ENCODE measurements at places on chromosomes 11 and 22.

GRCh38 chr11:6719576-6719975 lies 36.4 kb upstream of the MRPL17 start:
- DNase-seq: no peak

DNA sequence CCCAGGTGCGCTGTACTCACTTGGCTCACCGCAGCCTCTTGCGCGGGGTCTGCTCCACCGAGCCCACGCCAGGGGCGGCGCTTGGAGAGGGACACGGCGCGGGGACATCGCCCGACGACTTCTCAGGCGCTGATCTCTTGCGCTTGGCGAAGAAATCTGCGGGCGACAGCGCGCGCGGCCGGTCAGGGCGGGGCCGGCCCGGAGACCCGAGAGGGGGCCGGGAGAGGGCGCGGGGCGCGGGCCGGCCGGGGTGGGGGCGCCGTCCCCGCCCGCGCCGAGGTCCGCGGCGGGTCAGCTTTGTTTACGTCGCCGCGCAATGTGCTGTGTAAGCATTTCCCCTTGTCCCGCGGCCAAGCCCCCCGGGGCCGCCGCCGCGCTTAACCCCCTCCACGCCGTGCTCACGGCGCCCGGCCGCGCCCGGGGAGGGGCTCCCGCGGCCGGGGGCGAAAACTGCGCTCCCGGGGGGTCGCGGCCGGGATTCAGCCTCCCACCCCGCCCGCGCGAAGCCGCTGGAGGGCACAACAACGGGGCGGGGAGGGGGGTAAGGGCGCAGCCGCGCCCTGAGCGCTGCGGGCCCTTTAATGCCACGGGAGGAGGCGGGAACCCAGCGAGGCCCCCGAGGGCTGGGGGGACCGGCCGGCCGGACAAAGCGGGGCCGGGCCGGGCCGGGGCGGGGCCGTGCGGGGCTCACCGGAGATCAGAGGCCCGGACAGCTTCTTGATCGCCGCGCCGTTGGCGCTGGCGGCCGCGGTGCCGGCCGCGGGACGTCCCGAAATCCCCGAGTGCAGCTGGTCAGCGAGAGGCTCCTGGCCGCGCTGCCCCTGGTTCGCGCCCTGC lies 1.4 kb downstream of the CDKN1C start:
- peak; percentile 19 for DNase-seq

DNA sequence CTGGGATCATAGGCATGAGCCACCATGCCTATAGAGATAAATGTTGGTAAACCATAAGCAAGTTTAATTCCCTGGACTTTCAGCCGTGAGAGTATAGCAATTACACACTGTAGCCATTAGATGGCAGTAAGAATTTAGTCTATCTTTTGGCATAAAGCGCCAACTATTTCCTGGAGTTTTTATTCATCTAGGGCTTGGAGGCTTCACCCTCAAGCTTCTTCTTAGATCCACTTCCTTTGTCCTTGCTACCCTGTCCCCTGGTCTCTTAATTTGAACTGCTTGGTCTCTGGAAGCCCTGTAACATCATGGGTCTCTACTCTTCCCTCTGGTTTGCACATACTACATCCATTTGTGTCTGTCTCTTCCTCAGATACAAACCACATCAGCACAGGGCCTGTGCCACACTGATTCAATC lies 38.2 kb downstream of the OR10A6 start:
- DNase-seq: no peak

DNA sequence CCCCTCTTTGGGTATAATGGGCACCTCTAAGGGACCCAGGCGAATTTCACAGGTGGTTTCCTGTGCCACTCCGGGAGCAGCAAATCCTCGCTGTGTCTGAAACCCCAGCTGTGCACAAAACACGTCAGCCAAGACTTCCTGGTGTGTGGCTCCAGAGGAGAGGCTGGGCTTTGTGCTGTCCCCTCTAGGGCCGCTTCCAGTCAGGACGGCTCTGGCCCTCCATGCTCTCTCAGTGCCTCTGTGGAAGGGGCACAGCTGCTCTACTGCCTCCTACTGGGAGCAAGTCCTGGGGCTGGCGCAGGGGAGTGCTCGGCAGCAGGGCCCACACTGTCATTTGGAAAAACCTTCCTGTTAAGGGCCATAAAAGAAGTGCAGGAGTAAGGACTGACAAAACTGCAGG lies 23.7 kb upstream of the ARFGAP3 start:
- DNase-seq: no peak

DNA sequence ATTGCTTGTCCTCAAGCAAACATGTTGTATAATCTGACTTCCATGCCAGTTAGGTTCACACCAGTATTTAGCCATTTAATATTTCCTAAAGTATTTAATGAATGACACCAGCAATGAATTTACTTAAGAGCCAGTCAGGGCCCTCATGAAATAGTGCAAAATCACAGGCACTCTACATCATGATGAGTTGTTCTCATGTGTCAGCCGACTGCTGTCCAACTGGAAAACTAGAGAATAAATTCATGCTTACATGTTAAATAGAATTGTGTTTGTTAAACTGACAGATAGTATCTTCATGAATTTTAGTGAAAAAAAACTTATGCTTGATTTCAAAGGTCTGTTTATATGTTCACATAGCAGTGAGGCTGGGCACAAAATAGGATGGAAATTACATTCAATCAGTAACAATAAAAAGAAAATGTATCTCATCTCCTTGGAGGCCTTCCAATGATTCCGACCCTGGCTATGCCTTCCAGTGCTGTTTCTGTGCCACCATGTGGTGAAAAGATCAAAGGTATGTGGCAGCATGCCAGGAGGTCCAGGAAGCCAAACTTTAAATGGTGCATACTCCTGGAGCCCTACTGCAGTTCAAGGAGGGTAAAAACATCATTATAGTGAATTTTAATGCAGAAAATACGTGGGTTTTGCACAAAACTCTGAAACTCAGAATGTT lies 45.2 kb downstream of the CTSC start:
- peak; percentile 74 for DNase-seq

GRCh38 chr11:25038131-25038530 lies 541.3 kb downstream of the LUZP2 start:
- DNase-seq: no peak

DNA sequence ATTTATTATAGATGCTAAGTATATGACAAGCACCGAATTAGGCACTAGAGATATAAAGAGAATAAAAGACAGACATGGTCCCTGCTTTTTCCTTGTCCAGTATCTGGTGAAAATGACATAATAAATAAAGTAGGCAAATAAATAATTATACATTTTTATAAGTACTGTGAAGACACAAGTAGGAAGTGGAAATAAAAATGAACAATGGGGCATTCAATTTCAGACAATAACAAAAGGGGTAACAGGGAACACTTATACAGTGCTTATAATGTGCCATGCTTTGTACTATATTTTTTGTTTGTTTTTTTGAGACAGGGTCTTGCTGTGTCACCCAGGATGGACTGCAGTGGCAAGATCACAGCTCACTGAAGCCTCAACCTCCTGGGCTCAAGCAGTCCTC lies 4.3 kb downstream of the KBTBD3 start:
- DNase-seq: no peak

- no peak for DNase-seq
Measured at GRCh38 chr22:50706481-50707125, 31.4 kb upstream of the ACR start.

DNA sequence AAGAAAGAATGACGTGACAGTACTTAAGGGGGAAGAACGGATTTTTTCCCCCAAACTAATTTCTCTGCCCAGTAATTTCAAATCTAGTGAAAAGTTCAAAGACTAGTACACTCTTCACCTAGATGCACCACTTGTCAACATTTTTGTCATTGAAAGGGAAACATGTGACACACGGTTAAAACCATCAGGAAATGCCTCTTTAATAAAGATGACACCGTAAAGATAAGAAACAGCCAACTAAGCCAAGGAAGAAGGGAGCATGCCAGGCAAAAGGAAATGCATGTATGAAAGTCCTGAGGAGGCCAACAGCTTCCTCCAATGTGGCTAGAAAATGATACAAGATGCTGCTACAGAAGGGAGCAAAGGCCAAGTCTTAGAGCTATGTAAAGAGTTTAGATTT lies 49.4 kb downstream of the RSF1 start:
- DNase-seq: no peak

DNA sequence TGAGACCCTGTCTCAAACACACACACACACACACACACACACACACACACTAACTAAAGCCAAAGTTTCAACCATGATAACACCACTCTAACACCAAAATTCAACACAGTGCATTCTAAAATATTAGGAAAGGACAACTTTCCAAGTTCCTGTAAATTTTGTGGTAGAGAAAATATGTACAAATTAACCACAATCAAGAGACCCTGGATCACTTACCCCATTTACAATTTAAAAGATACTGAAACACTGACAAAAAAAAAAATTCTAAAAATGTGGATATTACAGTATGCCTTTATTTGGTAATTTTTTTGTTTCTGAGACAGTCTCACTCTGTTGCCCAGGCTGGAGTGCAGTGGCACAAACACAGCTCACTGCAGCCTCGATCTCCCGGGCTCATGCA lies 9.7 kb downstream of the MRTFA start:
- DNase-seq: no peak

DNA sequence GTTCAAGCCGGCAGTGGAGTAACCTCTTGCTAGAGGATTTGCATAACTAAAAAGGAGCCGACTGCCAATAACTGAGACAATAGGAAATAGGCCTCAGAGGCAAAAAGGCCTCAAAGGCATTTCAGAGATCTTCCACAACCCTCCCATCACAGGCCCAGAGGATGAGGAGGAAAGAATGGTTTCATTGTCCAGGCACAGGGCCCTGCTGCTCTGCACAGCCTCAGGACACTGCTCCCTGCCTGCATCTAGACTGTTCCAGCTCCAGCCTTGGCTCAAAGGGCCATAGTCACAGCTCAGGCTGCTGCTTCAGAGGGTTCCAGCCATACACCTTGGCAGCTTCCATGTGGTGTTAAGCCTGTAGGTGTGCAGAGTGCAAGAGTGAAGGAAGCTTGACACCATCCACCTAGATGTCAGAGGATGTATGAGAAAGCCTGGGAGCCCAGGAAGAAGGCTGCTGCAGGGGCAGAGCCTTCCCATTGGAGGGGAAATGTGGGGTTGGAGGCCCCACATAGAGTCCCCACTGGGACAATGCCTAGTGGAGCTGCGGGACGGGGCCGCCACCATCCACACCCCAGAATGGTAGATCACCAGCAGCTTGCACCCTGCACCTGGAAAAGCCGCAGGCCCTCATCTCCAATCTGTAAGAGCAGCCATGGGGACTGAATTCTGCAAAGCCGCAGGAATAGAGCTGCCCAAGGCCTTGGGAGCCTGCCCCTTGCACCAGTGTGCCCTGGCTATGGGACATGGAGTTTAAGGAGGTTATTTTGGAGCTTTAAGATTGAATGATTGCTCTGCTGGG lies 8.2 kb upstream of the LRP5 start:
- DNase-seq: no peak

GRCh38 chr11:10923882-10924281 lies 66.0 kb upstream of the ZBED5 start:
- no peak for DNase-seq

DNA sequence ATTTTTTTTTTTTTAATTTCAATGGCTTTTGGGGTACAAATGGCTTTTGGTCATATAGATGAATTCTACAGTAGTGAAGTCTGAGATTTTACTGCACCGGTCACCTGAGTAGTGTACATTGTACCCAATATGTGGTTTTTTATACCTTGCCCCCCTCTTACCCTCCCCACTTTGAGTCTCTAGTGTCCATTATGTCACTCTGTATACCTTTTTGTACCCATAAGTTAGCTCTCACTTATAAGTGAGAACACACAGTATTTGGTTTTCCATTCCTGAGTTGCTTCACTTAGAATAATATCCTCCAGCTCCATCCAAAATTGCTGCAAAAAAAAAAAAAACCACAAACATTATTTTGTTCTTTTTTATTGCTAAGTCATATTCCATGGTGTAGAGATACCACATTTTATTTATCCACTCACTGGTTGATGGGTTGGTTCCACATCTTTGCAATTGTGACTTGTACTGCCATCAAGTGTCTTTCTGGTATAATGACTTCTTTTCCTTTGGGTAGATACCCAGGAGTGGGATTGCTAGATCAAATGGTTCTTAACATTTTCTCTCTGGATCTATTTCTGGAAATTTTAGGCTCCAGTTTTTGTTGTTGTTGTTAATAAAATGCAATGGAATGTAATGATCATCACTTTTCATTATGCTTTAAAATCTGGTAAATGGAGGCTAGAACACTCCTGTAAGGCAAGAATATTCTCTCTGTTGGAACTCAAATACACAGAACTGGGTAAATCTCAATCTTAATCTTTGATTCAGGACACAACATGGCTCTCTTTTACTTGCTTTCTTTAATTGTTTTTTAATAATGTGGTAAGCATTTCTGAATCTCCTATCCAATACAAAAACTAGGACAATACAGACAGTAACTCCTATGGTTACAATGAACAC lies 10.3 kb downstream of the NEAT1 start:
- no peak for DNase-seq

- no peak for DNase-seq
Measured at GRCh38 chr11:12695873-12696272, 21.7 kb downstream of the TEAD1 start.

- DNase-seq: peak; percentile 61
Measured at GRCh38 chr11:103609117-103610066, 427.0 kb upstream of the DDI1 start.

DNA sequence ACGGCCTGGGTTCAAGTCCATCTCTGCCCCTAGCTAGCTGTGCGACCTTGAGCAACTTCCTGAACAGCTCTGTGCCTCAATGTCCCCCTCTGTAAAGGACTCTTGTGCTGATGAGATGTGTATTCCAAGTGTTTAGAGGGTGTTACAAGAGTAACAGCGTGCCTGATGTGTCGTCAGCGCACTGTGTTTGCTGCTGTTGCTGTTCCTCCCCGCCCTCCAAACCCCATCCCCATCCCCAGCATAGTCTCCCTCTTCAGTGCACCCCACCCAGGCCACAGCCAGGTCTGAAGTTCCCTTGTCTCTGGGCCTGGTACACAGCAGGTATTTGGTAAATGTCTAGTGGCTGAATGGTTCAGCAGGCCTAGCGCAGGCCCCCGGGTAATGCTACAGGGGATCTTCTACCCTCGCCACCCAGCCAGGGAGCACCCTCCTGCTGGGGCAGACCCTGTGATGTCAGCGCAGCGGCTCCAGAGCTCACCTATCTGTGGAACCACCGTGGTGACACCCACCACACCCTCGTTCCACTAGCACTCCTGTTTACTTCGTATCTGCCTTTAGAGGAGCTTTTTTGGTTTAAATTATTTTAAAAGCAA lies 10.3 kb downstream of the CBX7 start:
- DNase-seq: no peak

- no peak for DNase-seq
Measured at GRCh38 chr22:49885881-49886280, 32.2 kb downstream of the ZBED4 start.

DNA sequence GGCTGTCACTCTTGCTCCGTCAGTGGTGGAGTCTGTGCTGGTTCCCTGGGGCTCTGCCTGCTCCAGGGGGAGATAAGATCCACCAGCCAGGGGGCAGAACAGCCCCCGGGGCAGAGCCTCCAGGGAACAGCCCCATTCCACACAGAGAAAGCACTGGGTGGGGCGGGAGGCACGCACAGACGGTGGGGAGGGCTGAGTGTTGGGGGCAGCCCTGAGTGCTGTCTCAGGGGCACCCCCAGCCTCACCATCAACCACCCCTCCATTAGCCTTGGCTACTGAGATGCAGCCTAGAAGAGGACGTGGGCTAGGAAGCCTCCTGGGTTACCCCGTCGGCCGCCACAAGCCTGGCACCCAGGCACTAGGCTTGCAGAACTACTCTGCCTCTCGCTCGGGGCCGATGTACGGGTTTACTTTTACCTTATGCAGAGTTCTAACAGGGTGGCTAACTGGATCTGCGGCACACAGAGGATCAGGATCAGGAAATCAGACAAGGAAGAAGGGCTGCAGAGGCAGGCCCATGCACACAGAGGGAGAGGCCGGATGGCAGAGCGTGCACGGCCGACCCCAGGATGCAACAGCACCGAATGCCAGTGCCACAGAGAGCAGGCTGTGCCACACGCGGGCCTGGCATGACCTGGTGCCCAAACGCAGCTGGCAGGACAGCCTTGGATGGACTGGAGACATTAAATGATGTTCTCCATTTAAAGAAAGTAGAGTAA lies 140.5 kb downstream of the CTTN start:
- DNase-seq: no peak

Data from MG63 (cell line).